ENCODE measurements at places on chromosomes 6 and 20. TPM values are rescaled to one million over a fixed set of nuclear protein-coding genes. Genes with fewer than 3 reads are reported as not detected.

The EYS gene
- polyA plus RNA-seq, result 0.10 TPM

DNA sequence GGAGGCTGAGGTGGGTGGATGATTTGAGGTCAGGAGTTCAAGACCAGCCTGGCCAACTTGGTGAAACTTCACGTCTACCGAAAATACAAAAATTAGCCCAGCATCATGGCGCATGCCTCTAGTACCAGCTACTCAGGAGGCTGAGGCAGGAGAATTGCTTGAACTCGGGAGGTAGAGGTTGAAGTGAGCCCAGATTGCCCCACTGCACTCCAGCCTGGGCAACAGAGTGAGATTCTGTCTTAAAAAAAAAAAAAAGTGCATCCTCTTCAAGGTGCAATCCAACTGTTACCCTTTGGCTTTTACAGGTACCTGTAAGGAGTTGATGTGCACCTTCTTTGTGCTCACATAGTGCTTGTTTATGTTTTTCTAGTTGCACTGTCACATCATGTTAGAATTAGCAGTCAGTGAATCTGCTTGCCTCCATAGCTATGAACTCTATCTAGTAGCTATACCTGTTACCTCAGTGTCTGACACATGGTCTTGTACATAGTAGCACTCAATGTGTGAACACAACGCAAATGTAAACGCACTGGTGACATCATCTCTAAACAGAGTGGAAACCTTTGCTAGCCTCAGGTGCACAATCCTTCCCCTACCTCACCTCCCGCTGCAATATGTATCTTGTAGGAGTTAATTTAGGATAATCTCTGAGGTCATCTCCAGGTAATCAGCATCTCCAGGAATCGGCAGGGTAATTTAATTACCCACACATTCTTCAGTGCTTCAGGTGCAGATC, 9.7 kb downstream of the MSH5 start:
- H3K4me1 ChIP-seq, result peaks cover 10% of the 10 kb centered on the region
- no peak for DNase-seq
- H3K4me3 ChIP-seq, result no peak overlapping the region
- no peaks in the 10 kb centered on the region for H3K27me3 ChIP-seq
- no peaks in the 10 kb centered on the region for H3K36me3 ChIP-seq

The ATP6V1G2 gene
- 2.8 TPM for polyA plus RNA-seq

GRCh38 chr20:19817017-19817416, 59.0 kb downstream of the RIN2 start:
- peaks cover 59% of the 10 kb centered on the region for H3K4me1 ChIP-seq

- no peaks in the 10 kb centered on the region for H3K27me3 ChIP-seq
- H3K4me3 ChIP-seq, result no peak overlapping the region
- H3K27ac ChIP-seq, result peak overlapping the region; percentile 40
- DNase-seq, result peak; percentile 33
- H3K36me3 ChIP-seq, result no peaks in the 10 kb centered on the region
- H3K4me1 ChIP-seq, result peaks cover 18% of the 10 kb centered on the region
Measured at GRCh38 chr6:14747881-14748520, 497.9 kb upstream of the JARID2 start.

The ZC2HC1B gene
- polyA plus RNA-seq, result not detected

GRCh38 chr6:143329323-143329722, 121.2 kb downstream of the ADAT2 start:
- H3K27me3 ChIP-seq, result no peaks in the 10 kb centered on the region
- DNase-seq, result peak; percentile 9
- H3K27ac ChIP-seq, result no peak overlapping the region
- H3K4me1 ChIP-seq, result peaks cover 27% of the 10 kb centered on the region
- H3K36me3 ChIP-seq, result no peaks in the 10 kb centered on the region

DNA sequence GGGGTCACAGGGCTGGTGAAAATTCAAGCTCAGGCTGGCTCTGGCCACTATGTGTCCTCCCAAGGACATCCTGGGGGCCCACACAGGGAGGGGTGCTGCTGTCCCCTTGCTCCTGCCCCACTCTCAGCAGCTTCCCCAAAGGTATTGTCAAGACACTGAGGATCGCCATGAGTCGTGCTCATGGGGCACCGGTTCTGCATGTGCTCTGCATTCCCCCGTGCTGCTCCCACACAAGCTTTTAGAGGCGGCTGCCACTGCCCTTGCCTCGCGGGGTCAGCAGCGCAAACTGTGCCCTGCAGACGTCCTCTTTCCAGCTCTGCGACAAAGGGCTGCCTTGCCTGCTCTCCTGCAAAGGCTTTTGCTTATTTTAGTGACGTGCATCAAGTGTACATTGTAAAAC, 179.8 kb downstream of the ERMARD start:
- no peak overlapping the region for H3K27ac ChIP-seq
- H3K4me3 ChIP-seq, result no peak overlapping the region
- no peaks in the 10 kb centered on the region for H3K36me3 ChIP-seq
- no peak for DNase-seq
- H3K27me3 ChIP-seq, result no peaks in the 10 kb centered on the region

DNA sequence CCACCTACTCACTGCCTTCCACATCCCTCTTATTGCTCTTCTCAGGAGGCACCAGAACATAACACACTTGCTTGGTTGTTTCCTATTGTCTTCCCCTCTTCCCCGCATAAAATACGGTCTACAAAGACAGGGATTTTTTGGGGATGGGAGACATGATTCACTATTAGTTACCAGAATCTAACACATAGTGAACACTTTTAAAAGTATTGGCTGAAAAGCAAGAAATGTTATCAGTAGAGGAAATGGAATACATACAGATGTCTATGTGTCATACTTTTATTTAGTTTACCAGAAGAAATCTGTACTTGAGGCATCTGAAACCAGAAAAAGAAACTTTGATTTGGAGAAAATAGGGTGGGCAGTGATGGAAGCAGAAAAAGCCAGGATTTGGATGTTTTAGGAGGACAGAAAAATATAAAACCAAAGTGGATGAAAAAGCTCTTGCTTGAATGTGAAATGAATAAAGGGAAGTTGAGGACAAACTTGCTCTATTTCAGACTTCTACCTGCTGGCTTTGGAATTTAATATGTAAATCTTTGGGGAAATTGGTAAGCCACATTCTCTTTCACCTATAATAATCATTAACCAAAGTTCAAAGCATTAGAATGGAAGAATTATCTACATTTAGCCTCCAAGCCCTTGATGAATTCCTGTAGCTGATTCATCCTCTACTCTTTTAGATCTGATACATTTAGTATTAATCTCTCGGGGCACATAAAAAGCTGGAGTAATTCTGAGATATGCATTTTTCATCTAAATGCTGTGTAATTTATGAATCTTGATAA, 82.6 kb downstream of the DOK5 start:
- H3K4me1 ChIP-seq, result peaks cover 20% of the 10 kb centered on the region
- H3K4me3 ChIP-seq, result peak overlapping the region; percentile 27
- DNase-seq, result peak; percentile 24
- no peak overlapping the region for H3K27ac ChIP-seq

DNA sequence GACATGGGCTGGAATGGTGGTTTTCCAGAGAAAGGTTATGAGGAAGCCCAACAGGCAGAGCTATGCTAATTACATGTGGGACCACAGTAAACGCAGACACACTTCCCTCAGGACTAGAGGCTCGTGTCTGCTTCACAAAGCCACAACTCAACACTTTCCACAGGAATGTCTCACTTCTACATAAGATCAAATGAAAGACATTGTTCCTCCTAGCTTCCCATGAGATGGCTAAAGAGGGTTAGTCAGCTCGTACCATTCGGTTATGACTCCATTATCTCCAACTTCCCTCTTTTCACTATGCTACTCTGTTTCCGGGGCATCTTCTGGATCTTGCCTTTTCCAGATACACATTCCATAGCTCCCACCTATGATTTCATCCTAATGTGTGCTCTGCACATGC, 29.1 kb upstream of the ZC3H12D start:
- no peak for DNase-seq
- H3K27ac ChIP-seq, result no peak overlapping the region
- peaks cover 4% of the 10 kb centered on the region for H3K4me1 ChIP-seq
- no peak overlapping the region for H3K4me3 ChIP-seq

The HIVEP1 gene
- polyA plus RNA-seq, result 3.3 TPM

The SH3BGRL2 gene
- 1.1 TPM for polyA plus RNA-seq

DNA sequence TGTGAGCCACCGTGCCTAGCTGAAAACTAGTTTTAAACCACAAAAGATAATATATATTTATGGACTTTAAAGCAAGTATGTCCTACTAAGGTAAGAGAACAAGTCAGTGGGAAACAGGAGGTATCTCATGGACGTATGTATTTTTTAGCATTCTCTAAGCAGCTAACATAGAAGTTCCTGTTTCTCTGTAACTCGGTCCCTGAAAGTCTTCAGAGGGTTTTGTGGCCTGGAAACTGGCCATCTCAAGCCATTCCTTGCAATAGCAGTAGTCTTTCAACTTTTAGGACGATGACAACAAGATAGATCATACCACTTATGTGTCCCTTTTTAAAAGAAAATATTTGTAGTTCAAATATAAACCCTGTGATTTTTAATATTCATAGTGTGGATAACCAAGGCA, 95.6 kb upstream of the RALGAPA2 start:
- H3K4me3 ChIP-seq, result no peak overlapping the region
- H3K36me3 ChIP-seq, result no peaks in the 10 kb centered on the region
- H3K4me1 ChIP-seq, result no peaks in the 10 kb centered on the region
- no peak overlapping the region for H3K27ac ChIP-seq
- no peaks in the 10 kb centered on the region for H3K27me3 ChIP-seq

DNA sequence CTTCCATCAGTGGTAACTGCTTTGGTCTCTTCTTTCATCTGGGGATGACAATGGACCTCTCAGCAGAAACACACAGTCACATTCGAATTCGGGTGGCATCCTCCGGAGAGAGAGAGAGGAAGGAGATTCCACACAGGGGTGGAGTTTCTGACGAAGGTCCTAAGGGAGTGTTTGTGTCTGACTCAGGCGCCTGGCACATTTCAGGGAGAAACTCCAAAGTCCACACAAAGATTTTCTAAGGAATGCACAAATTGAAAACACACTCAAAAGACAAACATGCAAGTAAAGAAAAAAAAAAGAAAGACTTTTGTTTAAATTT, 6.1 kb downstream of the EDN1 start:
- peak; percentile 95 for DNase-seq
- peak overlapping the region; percentile 72 for H3K27ac ChIP-seq
- H3K36me3 ChIP-seq, result no peaks in the 10 kb centered on the region

GRCh38 chr20:32089637-32090362, 19.7 kb upstream of the TM9SF4 start:
- no peak overlapping the region for H3K27ac ChIP-seq
- no peaks in the 10 kb centered on the region for H3K36me3 ChIP-seq
- DNase-seq, result no peak
- peaks cover 35% of the 10 kb centered on the region for H3K27me3 ChIP-seq
- H3K4me3 ChIP-seq, result no peak overlapping the region

GRCh38 chr6:6125495-6125894, 118.8 kb upstream of the NRN1 start:
- H3K4me1 ChIP-seq, result no peaks in the 10 kb centered on the region
- H3K27ac ChIP-seq, result no peak overlapping the region
- H3K27me3 ChIP-seq, result no peaks in the 10 kb centered on the region
- no peak overlapping the region for H3K4me3 ChIP-seq
- no peaks in the 10 kb centered on the region for H3K36me3 ChIP-seq

- H3K27ac ChIP-seq, result no peak overlapping the region
- no peaks in the 10 kb centered on the region for H3K4me1 ChIP-seq
- H3K27me3 ChIP-seq, result no peaks in the 10 kb centered on the region
- no peak overlapping the region for H3K4me3 ChIP-seq
- DNase-seq, result no peak
- H3K36me3 ChIP-seq, result no peaks in the 10 kb centered on the region
Measured at GRCh38 chr6:154440422-154441043, 70.0 kb downstream of the CNKSR3 start.

The FERMT1 gene
- polyA plus RNA-seq, result 2.1 TPM

The NFATC2 gene
- 0.14 TPM for polyA plus RNA-seq

The EFCAB8 gene
- polyA plus RNA-seq, result not detected

DNA sequence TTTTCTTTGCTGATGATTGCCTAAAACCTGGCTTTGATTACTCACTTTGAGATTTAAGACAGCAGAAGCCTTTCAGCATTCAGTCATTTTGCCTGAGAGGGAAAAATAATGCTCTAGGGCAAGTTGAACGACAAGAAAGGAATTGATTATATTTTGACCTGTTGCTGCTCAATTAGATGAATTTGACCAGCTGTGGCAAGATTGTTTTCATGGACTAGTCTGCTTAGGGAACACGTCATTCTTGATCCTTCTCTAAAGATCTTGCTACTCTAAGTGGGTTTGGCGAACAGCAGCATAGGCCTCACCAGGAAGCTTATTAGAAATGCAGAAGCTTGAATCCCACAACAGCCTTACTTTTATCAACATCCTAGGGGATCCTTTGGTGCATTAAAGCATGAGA, 59.7 kb upstream of the PHACTR1 start:
- no peaks in the 10 kb centered on the region for H3K36me3 ChIP-seq
- DNase-seq, result peak; percentile 29
- no peaks in the 10 kb centered on the region for H3K27me3 ChIP-seq
- no peaks in the 10 kb centered on the region for H3K4me1 ChIP-seq

DNA sequence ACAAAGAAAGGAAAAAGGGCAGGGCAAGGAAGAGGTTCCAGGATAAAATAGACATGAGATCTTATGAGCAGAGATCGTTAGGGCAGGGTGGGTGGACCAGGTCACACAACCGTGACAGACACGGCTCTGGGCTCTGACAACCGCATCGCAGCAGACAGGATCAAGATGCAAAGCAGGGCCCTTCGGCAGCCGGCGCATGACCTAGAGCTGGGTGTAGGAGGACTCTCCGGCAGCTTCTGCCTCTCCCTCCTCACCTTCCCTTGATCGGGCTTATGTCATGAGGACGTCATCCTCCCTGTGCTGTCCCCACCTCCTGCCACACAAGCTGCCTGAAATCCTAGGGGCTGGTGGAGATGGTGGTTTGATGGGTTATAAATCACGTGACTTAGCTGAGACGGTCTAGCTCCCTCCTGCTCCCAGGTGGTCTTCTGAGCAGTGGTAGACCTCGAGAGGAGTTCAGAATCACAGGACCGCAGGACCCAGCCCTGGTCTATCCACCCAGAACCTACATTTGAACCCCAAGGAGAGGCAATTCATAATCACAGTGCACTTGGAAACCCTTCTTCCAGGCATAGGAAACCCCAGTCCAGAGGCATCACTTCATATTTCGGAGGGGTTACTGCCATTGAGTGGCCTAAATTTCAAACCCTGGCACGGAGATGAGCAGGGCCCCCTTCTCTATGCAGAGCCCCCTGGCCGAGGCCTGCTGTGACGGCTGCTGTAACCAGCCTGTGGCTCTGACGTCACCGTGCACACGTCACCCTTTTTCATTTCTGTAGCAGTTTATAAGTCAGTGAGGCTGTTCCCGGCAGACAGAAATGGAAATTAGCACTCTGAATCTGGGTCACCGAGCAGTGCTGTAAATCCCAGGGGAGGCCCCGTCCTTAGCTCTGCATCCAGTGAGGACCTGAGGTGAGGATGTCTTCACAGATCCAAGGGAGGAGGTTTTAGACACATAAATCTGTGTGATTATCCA, 8.7 kb upstream of the CCR6 start:
- no peaks in the 10 kb centered on the region for H3K36me3 ChIP-seq
- no peaks in the 10 kb centered on the region for H3K27me3 ChIP-seq
- no peaks in the 10 kb centered on the region for H3K4me1 ChIP-seq
- H3K27ac ChIP-seq, result no peak overlapping the region

The LZTS3 gene
- polyA plus RNA-seq, result 3.9 TPM

The TNXB gene
- polyA plus RNA-seq, result 5.2 TPM

The FOXS1 gene
- not detected for polyA plus RNA-seq

The NANP gene
- 7.5 TPM for polyA plus RNA-seq

The FAM217A gene
- polyA plus RNA-seq, result not detected

Measured in GM23248 (cell line).